Mesothelial cell of epicardium (in vitro differentiated cells): ENCODE measurements at places on chromosomes 3 and 15. TPM values are rescaled to one million over a fixed set of nuclear protein-coding genes. Genes with fewer than 3 reads are reported as not detected.
A peak's percentile ranks its signal among the peaks of the same experiment; 100 is the strongest.

DNA sequence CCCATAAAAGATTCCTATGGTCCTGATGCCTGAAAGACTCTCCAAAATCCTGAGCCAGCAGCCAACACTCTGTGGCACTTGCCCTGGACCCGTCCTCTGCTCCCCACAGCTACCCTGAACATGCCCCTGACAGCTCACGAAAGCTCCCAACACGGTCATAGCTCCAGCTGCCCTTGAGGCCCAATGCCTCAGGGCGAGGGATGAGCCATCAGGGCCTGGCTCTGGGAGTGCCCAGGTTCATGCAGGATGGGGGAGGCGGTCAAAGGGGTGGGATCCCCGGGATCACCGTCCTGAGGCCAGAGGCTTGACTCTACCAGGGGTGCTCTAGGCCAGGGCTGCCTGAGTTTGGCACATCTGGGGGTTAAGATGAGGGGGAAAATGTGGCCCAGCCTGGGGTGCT, 72.7 kb upstream of the RPL32 start:
- no peak for DNase-seq

DNA sequence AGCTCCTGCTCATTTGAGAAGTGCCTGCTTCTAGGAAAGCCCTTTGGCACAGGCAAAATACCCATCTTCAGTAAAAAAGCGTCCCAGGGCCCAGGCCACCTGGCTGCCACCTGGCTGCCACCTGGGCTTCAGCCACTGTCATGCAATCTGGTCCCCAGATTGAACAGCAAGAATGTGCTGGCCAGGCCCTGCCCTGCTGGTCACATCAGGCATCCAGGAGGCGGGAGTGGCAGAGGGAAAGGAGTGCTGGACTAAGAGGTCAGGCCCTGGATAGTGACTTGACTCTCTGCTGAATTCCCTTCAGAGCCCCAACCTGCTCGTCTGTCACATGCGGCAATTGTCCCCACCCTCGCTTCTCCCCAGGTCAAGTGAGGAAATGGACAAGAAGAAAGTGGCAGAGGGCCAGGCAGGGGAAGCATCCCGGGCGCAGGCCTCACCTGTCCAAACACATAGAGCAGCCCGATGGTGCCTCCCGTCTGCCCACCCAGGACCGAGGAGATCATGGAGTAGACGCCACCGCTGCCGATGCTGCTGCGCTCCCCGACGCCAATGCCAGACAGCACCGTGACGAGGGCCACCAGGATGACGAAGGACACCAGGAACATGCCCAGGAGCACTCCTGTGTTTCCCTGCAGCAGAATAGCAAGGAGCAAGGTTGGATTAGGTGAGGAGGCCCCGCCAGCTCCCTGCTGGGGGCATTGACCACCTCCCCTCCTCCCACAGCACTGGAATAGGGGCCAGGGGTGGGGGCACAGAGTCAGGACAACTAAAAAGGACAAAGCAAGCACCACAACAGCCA, 25.5 kb downstream of the SLC12A8 start:
- DNase-seq = no peak

DNA sequence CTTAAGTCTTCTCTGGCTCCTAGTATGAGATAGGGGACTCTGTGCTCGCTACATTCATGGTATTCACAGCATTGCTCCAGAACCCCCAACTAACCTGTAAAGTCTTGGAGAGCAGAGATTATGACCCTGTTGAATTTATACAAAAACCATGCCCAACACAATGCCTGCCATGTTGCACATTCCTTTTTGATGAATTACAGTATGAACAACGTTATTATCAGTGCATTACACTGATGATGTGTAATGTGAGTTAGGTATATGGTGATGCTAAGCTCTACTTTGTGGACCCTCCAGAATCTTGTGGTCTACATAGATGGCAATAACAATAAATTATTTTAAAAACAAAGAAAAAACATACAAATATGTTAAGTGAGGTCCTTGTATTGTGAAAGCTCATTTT, 64.3 kb downstream of the EOMES start:
- DNase-seq = no peak

GRCh38 chr3:196894557-196895295, 27.0 kb downstream of the SENP5 start:
- no peak for DNase-seq

GRCh38 chr15:39396979-39397615, 183.8 kb upstream of the THBS1 start:
- no peak for DNase-seq

DNA sequence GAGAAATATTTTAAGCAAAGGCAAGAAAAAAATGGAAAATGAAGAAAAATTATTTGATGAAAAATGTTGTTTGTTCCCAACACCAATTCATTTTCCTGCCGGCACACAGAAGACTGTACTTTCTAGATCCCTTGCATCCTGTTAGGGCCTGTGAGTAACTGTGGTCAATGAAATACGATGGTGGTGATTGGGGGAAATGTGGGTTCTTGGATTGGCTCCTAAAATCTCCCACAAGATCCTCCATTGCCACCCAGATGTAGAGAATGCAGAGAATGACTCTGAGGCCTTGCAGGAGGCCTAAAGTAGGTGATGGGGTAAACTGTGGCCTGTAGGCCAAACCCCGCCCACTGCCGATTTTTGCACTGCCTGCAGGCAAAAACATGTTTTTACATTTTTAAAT, 46.3 kb upstream of the C3orf70 start:
- no peak for DNase-seq

- DNase-seq = no peak
These were observed 98.5 kb upstream of the UMPS start for GRCh38 chr3:124631727-124632126.

DNA sequence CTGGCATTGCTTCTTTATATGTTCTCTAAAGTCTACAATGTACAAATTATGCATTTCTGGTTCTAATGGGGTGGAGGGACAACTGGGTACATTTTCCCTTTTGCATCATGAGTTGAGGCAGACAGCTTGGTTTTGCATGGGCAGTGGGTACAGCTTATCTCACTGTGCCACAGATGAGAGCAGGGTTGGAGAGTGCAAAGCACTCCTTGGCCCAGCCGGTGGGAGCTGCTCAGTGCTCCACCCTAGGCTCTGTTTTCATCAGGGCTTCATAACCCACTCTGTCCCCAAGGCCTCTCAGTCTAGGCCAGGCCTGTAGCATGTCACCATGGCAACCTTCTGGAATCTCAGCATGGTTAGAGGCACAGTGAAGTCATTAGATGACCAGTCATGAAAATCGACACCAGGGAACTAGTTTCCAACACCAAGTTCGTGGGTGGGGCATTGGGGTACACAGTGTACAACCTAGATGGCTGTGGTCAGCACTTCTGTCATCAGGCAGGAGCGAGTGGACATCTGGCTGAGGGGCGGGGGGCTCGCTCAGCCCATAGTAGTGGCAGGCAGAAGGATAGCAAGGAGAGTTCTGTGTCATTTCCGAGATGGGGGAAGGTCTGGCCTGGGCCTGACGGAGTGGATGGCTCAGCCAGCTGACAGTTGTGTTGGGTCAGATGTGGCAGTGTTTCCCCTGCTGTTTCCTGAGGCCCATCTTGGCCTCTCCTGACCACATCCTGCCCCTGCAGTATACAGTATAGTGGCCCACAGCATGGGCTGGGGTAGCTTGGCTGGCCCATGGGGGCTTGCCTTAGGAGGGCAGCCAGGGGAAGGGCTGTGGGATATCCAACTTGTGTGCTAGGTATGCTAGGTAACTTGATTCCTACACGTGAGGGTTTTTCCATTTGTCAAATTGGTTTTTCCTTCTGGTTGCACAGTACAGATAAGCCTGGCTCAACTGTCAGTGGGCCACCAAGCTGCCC, 75.7 kb upstream of the PRR23C start:
- no peak for DNase-seq

GRCh38 chr15:40095371-40096093, 13.1 kb downstream of the BMF start:
- no peak for DNase-seq

GRCh38 chr3:190631295-190631694, 117.4 kb downstream of the IL1RAP start:
- DNase-seq = no peak

- no peak for DNase-seq
These were observed 230.7 kb downstream of the BBX start for GRCh38 chr3:107753494-107753893.

DNA sequence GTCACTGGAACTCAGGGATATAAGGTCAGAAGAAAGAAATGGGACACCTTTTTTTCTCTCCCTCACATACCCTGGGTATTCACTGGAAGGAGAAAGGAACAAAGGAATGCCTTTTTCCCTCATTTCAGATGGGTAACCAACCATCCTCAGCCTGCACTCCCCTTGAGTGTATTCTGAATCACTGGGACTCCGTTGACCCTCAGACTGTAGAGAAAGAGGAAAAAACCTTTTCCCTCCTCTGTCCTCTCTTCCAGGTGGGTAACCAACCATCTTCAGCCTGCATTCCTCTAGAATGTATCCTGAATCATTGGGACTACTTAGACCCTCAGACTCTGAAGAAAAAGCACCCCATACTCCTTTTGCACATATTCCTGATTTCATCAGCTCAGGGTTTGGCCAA, 11.4 kb downstream of the PRR20G start:
- DNase-seq = no peak

DNA sequence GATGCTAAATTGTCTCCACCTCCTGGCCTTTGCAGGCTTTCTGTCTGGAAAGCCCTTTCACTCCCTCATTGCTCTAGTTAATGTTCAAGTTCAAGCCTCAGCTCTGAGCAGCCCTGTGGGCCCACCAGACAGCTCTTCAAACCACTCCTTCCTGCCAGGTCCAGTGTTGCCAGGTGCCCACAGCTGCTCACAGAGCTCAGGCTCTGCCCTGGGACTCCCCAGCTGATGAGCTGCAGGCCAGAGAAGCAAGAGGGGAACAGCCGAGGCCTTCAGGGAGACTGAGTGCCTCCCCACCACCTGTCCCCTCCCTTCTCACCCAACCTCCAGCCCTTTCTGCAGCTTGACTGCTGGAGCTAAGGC, 1.3 kb upstream of the ZBTB47 start:
- DNase-seq = no peak

DNA sequence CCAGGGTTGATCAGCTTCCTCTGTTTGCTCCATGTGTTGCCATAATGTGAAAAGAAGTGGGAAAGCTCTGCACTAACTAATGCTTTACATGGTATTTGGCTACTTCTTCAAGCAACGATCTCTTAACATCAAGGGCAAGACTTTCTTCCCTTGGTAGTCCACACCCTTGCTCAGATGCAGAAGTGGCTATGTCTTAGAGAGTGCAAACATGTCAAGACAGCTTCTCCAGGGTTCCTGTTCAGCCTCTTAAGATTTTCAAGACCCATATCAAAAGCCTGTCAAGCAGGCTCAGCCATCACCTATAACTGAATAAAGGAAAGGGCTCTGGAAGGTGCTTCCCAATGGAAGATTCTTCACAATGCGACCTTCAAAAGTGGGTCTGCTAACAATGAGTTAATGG, 64.8 kb upstream of the CSTA start:
- DNase-seq = no peak

GRCh38 chr3:143668924-143669790, 179.1 kb downstream of the SLC9A9 start:
- no peak for DNase-seq

DNA sequence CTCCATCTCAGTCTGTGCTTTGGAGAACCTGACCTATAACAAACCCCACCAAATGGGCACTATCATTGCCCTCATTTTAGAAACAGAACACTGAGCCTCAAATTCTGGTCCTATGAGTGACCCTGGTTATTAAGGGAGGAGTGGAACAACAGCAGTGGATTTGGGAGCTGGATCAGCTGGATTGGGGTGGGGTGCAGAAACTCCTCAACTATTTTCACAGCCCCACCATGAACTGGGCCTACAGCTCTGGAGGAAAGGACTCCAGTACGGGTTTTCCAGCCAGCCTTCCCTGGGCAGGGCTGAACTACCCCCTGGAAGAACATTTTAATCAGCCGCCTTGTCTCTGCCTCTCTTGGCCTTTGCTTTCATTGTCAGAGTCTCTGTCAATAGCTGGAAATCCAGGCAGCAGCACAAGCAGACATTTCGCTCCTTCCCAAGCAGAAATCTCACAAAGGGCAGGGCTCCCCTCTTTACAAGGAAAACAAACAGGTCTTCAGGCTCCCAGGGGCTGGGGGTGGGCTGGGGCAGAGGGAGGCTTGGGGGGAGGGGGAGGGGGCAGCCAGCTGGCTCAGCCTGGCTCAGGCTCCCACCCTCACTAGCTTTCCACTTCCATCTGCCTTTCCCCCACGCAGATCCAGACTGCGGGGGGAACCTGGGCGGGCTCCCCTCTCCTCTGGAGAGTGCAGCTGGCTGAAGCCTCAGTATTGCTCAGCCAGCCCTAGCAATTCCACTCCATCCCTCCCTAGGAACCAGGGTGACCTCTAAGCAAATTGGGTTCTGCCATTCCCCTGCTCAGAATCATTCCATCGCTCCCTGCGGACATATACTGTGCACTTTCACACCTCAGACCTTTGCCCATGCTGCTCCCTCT, 13.7 kb upstream of the TLE3 start:
- DNase-seq = peak; percentile 45

- no peak for DNase-seq
These were observed 103.4 kb downstream of the LSAMP start for GRCh38 chr3:116341899-116342298.

GRCh38 chr3:151631946-151632345, 101.8 kb upstream of the AADACL2 start:
- no peak for DNase-seq

- DNase-seq = no peak
These were observed 306.8 kb downstream of the NTRK3 start for GRCh38 chr15:87949575-87950223.

- DNase-seq = no peak
These were observed 242.1 kb downstream of the CBLB start for GRCh38 chr3:105626739-105627138.

GRCh38 chr15:53563627-53564026, 195.8 kb downstream of the WDR72 start:
- no peak for DNase-seq

- DNase-seq = peak; percentile 27
These were observed 25.0 kb upstream of the GPR171 start for GRCh38 chr3:151227807-151228665.

- DNase-seq = no peak
These were observed 236.8 kb upstream of the UBE2E2 start for GRCh38 chr3:22966349-22966748.

GRCh38 chr3:122189357-122189756, 5.9 kb downstream of the CASR start:
- no peak for DNase-seq

- DNase-seq = no peak
These were observed 2.0 kb upstream of the ZBTB47 start for GRCh38 chr3:42651248-42652091.

DNA sequence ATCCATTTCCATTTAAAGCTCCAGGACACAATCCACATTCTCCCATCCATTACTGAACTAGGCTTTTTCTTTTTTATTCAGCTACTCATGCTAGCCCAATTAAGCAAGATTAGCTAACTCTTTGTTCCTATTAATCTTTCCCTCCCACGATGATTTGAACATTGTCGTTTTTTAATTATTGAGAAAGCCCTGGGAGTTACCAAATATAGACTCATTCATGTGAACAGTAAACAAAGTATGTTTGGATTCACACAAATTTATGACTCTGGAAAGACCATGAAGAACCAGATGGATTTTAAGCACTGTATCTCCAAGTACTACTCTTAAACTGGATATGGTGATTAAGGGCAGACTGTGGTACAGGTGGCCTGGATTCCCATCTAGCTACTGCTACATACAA, 82.2 kb downstream of the STRIT1 start:
- no peak for DNase-seq

Gene ALDH1L1
- 1.0 to 1.6 TPM (median 1.2 TPM) in 3 replicates for total RNA-seq

Gene CLDN11
- 153 to 168 TPM (median 164 TPM) in 3 replicates for total RNA-seq

Gene EXD1
- not detected in 3 replicates for total RNA-seq

Gene NOX5
- 0.07 to 0.20 TPM (median 0.14 TPM) in 3 replicates for total RNA-seq

Gene HTR3E
- not detected in 3 replicates for total RNA-seq

Gene TIMP4
- total RNA-seq = 0.16 to 0.45 TPM (median 0.18 TPM) in 3 replicates

Gene NR1I2
- 0.07 to 0.20 TPM (median 0.11 TPM) in 3 replicates for total RNA-seq

Gene RPL4
- 2,828 to 2,958 TPM (median 2,943 TPM) in 3 replicates for total RNA-seq

Gene SCG5
- total RNA-seq = 53.7 to 55.4 TPM (median 54.2 TPM) in 3 replicates

Gene UQCRC1
- total RNA-seq = 161 to 171 TPM (median 164 TPM) in 3 replicates
